ENCODE measurements at places on chromosomes 7 and 10. TPM values are rescaled to one million over a fixed set of nuclear protein-coding genes. Genes with fewer than 3 reads are reported as not detected.

- DNase-seq = no peak
Measured at GRCh38 chr10:60869652-60870415, 74.2 kb downstream of the RHOBTB1 start.

GRCh38 chr10:77308084-77308732 is 329.4 kb downstream of the KCNMA1 start:
- no peak for DNase-seq

DNA sequence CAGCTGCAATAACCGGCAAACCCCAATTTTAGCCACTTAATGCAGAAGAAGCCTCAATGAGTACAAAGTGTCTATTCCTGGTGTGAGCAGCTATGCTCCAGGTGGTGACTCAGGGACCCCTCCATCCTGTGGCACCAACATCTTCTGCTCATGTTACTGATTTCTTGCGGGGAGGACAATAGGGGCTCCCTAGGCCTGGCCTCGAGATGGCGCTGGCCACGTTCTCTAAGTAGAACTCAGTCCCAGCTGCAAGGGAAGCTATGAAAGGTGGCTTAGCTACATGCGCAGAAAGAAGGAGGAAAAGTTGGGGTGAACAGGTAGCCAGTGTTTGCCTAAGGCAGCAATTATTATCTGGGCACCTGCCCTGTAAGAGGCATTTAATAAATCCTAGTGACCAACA is 6.6 kb downstream of the GJD4 start:
- DNase-seq = no peak

The SPDYE5 gene
- not detected for total RNA-seq

The PI4K2A gene
- 28.6 TPM for total RNA-seq

The YKT6 gene
- total RNA-seq = 79.3 TPM
